ENCODE measurements at places on chromosomes 11 and 22.

DNA sequence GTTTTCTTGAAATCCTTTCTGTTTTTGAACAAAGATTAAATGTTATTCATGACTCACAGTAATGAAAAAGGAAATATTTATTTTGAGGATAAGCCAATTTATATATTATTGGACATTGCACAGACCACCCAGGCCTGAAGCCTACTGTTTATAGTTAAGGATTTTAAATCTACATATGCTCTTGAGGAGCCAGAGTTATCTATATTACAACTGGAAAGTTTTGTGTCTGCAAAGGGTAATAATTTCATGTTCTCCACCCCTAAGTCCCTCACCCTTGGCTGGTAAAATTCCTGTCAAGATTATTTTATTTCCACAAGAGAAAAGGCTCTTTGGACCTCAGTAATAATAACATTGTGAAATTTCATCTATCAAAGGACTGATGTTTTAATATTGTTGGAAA lies 228.2 kb downstream of the TMEM135 start:
- no peak for DNase-seq

DNA sequence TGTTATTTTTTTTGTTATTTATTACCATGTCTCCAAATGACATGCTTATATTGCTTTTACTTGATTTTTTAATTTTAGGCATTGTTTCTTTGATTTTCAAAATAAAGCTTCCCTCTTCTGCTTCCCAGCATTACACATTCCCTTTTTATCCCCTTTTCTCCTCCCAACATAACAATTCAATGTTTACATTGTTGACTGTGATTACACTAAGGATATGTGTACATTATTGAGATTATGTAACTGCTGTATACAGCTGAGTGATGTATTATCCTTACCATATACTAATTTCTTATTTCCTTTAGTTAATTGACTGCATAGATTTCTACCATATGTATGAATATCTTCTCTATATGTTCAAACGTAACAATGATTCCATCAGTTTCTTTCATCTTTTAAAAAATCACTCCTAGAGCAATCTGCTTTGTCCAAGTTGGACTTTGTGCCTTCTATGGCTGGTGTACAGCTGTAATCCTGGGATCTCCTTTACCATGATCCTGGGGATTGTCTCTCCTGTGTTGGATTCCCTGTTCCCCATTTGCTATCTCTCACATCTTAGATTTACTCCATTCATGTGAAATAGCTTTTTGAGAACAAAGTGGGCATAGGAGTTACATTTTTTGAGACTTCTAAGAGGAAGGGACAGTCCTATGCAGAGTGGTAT lies 21.6 kb downstream of the AASDHPPT start:
- DNase-seq, result no peak

GRCh38 chr11:123187665-123188507 lies 7.2 kb downstream of the CLMP start:
- DNase-seq, result no peak

GRCh38 chr11:1880746-1881441 lies 10.8 kb downstream of the PRR33 start:
- no peak for DNase-seq

DNA sequence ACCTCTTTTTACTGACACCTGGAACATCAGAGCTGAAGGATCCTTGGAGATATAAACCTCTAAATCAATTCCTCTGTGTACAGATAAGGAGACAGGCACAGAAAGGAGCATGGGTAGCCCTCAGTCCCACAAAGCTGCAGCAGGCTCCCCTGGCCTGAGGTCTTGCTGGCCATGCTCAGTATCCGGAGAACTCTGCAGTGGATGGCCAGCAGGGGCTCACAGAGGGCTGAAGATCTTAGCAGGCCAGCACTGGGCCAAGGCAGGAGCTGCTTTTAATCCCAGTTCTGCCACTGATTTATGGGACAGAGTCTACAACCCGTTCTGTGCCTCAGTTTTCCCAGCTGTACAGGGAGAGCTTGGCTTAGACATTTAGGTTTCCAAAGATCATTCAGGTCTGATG lies 52.6 kb upstream of the LRRC32 start:
- DNase-seq, result no peak

DNA sequence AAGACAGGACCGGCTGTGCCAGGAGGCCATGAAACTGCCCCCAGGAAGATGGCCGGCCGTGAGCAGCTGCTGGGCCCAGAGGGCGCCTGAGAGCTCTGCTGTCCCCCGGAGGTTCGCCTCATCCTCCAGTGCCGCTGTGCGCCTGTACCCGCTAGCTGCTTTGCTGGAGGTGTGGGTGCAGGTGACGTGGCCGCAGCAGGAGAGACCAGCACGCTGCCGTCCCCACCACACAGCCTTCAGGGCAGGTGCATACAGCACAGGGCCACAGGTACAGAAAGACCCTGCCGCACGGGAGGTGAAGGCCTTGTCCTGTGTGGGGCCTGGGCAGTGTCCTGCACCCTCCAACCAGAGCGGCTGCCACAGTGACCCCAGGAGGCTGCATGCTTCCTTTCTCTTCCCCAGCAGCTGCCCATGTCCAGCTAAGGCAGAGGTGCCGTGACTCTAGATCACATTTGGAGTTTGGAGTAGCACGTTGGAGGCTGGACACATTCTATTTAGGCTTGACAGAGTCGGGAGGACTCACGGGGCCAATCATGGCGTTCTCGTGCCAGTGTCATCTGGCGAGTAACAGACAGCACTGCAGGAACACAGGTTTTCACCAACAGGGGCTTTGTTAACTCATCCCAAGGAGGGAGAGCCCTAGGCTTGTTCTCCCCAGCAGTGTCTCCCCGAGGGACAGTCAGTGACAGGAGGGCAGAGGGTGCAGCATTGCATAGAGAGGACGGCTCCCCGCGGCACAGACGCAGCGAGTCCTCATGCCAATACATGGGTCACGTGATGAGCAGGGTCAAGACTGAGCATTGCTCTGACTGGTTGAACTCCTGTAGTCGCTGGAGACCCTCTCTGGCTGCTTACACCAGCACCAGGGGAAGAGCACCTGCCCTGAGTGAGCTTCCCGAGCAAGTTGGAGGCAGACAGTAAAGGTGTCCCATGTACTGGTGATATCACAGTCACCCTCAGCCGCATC lies 18.7 kb upstream of the PANX2 start:
- DNase-seq, result no peak

GRCh38 chr22:43377896-43378704 lies 33.7 kb upstream of the MPPED1 start:
- DNase-seq, result no peak

DNA sequence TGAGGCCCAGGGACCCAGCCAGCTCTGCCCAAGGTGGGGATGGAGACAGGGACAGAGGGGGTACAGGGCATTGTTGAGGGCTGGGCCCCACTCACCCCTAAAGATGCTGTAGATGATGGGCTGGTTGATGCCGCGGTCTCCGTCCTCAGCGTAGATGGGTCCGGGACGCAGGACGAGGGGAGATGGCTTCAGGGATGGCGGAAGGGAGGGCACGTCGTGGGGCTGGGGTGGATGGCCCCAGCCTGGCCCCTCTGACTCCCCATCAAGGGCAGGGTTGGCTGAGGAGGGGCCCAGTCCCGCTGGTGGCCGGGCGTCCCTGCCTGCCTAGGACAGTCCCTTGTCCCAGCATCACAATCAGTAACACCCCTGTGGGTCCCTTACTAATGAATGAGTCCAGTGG lies 4.5 kb upstream of the IRF7 start:
- DNase-seq, result no peak

GRCh38 chr11:44263738-44264437 lies 46.1 kb downstream of the ALX4 start:
- DNase-seq, result no peak

DNA sequence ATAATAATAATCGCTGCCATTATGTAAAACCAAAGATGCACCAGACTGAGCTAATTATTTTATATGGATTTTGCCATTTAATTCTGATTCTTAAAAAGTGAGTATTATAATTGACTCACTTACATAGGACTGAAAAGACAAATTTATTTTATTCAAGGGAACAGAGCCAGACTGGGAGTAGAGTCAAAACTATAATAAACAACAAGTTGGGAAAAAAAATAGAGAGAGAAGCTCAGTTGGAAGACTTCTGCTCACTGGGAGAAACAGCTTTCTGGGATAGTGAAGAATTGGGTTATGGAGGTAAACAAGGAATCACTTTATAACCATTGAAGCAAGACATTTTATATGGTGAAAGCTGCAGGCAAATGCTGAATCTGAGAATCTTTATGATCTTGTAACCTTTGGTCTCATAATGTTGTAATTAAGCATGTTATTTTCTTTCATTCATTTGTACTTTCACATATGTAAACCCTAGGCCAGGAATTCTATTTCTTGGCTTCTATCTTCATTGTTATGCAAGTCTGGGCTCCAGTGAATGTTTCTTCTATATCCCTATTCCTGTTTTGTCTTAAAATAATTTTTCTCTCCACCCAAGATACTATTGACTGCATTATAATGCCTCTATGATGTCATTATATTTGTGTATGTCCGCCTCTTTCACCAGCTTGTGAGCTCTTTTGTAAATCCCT lies 725.3 kb upstream of the CCDC179 start:
- no peak for DNase-seq

GRCh38 chr11:125766251-125766650 lies 12.4 kb downstream of the PATE2 start:
- no peak for DNase-seq

DNA sequence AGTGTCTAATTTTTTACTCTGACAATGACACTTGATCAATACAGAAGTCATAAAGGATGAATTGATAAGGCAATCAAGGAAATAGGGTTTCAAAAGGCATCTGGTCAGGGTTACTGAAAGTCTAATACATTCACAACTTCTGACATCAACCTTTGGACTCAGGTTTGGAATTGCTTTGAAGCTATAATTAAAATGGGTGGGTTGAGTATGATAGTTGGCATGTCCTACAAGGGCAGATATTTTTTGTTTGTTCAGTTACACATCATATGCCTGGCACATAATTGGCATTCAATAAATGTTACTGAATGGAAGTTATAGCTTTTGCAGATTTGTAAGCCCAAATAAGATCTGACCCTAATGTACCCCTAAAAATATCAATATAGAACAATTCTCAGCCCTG lies 7.3 kb upstream of the FUT4 start:
- no peak for DNase-seq

- DNase-seq, result no peak
These were observed 747 bp downstream of the NXF1 start for GRCh38 chr11:62804310-62805075.

DNA sequence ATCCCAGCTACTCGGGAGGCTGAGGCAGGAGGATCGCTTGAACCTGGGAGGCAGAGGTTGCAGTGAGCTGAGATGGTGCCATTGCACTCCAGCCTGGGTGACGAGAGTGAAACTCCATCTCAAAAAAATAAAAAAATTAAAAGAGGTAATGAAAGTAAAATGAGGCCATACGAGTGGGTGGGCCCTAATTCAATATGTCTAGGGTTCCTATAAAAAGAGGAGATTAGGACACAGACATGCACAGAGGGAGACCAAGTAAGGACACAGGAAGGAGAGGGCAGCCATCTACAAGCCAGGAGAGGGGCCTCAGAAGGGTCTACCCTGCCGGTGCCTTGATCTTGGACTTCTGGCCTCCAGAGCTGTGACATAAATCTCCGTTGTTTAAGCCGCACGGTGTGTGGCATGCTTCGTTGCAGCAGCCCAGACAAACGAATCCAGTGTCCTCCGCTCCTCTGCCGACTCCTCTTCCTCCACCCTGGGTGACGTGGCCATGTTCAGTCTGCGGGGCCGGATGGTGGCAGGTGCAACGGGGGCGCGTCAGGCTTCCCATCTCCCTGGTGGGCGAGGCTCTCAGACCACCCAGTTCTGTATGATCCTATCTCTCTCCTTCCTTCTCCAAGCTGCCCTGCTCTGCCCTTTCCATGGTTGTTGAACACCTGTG lies 51.6 kb upstream of the PARVG start:
- DNase-seq, result no peak
